ENCODE measurements at places on chromosomes 4 and X.

- peak; percentile 51 for DNase-seq
Observed at GRCh38 chr4:119025420-119025819, 110.2 kb upstream of the MYOZ2 start.

- no peak for DNase-seq
Observed at GRCh38 chr4:98919996-98920395, 8.9 kb downstream of the EIF4E start.

DNA sequence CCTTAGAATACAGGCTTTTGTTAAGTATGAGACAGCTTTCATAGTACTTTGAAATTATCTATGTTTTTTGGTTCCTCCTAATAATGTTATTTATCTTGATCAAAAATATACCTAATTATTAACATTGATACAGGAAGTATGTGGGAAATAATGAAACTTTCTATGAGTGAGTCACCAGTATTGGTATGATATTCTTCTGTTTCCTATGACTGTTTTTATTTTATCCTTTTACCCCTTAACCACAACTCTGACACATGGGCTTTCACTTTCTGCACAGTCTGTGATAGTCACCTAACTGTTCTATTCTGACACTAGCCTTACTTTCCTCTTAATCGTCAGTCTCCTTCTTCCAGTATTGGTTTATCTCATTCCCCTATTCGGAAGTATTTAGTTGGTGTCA, 4.7 kb downstream of the THAP9 start:
- peak; percentile 48 for DNase-seq

- DNase-seq: no peak
Observed at GRCh38 chrX:37371578-37371991, 22.4 kb downstream of the PRRG1 start.

DNA sequence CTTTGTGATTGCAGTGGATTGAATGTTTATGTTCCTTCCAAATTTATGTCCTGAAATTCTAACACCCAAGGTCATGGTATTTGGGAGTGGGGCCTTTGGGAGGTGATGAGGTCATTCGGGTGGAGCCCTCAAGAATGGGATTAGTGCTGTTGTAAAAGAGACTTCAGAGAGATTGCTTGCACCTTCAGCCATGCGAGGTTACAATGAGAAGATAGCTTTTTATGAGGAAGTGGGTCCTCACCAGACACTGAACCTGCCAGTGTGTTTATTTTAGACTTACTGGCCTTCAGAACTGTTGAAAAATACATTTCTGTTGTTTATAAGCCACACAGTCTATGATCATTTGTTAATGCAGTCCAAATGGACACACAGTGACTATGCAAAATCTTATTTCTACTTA, 161.0 kb upstream of the GPRIN3 start:
- DNase-seq: no peak

- no peak for DNase-seq
Observed at GRCh38 chr4:52704133-52704532, 45.0 kb upstream of the USP46 start.

DNA sequence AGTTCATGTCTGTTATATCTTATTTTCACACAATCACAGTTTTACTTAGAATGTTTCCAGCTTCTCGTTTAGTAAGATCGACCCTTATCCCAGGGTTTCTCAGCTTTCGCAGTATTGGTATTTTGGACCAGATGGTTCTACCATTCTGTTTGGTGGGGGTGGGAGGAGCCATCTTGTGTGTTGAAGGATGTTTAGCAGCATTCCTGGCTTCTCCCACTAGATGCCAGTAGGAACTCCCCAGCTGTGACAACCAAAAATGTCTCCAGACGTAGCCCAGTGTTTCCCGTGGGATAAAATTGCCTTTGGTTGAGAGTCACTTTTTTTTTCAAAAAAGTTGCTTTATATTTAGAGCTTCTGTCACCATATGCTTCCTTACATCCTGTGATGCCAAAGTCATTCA, 90.9 kb upstream of the TLR2 start:
- DNase-seq: no peak

DNA sequence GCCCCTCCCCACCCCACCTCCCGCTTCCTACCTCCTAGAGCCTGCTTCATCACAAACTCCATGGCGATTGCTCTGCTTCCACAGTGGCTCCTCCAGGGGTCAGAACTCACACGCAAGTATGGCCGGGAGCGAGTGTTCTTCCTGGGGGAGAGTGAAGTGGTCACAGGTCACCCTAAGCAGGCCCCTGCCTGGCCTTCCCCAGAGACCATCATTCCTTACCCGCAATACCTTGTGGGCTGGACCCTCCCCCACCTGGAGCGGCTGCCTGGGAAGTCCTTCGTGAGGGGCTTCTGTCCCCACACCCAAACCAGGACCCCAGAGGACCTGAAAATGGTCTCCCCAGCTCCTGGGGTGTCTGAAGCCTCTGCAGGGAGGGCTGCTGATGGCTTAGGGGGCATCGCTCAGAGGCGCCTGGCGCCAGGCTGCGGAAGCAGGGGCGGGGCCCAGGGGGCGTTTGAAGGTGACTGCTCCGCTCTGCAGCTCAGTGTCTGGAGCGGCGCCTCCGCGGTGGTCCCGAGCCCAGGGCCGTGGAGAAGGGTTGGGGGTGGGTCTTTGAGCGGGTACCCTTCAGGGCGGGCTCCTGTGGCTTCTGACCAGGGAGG, 1.4 kb downstream of the CPLX1 start:
- DNase-seq: no peak

DNA sequence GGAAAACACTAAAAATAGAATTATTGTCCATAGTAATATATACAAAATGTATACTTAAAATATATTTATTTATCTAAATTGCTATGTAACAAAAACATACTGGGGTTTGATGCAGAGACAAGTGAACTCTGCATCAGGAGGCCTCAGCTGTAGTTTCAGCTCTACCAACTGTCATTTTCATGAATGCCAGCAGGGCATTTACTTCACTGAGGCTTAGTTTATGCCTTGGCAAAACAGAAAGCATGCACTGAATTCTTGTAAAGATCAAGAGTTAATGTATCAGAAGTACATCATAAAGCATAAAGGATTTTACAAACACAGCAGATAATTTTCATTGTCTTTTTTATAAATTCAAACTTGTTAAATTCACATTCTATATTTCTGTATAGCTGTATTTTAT, 577.0 kb downstream of the C4orf33 start:
- no peak for DNase-seq

GRCh38 chrX:110055616-110056015, 52.7 kb downstream of the TMEM164 start:
- DNase-seq: peak; percentile 42

GRCh38 chrX:48472851-48473703, 2.9 kb upstream of the FTSJ1 start:
- DNase-seq: no peak

DNA sequence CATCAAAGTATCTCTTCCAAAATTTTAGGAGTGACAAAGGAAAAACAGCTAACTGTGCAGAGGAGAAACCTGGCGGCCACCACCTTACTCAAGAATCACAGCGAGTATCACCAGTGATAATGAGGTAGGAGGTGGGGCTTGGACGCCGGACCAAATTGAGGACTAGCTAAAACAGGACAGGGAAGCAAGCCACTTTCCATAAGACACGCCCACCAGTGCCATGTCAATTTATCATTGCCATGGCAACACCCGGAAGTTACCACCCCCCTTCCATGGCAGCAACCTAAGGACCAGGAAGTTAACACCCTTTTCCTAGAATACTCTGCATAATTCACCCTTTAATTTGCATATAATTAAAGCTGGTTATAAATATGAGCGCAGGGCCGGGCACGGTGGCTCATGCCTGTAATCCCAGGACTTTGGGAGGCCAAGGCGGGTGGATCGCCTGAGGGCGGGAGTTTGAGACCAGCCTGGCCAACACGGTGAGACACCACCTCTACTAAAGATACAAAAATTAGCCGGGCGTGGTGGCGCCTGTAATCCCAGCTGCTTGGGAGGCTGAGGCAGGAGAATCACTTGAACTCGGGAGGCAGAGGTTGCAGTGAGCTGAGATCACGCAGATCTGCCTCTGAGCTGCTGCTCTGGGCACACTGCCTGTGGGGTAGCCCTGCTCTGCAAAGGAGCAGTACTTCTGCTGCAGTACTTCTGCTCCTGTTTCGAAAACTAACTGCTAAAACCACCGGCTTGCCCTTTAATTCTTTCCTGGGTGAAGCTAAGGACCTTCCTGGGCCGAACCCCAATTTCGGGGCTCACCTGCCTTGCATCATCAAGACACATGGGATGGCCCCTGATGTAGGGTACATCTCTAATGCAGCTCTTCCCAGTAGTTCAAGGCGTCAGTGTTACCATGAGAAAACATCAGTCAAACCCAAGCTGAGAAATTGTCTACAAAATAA, 116.7 kb downstream of the HMX1 start:
- no peak for DNase-seq

DNA sequence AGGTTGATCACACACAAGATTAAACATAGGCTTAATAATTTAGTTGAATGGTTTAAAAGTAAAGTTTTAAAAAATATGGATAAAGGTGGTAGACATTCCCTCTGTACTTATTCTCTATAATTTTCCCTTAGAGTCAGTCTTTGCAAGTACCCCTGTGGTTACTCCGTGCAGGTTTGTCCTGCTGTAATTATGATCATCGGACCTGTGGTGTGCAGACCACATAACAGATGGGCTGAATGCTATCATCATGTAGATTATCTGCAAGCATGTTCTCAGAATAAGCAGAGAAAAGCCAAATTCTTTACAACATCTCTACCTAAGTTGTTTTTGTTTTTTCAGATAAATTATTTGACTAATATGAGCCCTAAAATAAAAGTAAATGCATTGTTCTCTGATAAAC, 146.8 kb downstream of the FSTL5 start:
- DNase-seq: no peak

DNA sequence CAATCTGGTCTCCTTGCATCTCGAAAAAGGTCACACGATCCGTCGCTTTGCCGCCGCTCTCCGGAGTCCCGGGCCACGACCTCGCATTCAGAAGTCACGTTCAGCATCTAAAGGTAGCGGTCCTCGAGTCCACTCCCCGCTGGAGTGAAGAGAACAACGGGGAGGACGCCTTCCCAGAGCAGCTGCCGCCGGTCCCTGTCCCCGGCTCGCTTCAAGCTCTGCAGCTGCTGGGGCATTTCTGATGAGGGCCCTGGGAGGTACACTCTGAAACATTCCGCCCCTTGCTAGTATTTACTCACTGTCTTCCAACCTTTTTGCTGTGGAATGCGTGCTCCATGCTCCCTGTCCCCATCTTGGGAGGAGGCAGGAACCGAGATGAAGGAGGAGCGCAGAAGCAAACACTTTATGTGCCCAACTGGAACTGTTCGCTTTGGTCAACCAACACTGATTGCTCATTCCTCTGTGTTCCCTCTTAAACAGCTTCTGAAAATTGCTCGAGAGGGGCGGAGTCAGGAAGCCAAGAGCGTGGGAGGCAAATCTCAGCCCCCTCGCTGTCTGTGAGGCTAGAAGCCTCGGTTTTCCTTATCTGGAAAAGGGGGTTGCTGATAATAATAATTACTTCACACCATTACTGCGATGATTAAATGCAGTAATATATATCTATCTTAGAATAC, 6.4 kb upstream of the VAMP7 start:
- no peak for DNase-seq

DNA sequence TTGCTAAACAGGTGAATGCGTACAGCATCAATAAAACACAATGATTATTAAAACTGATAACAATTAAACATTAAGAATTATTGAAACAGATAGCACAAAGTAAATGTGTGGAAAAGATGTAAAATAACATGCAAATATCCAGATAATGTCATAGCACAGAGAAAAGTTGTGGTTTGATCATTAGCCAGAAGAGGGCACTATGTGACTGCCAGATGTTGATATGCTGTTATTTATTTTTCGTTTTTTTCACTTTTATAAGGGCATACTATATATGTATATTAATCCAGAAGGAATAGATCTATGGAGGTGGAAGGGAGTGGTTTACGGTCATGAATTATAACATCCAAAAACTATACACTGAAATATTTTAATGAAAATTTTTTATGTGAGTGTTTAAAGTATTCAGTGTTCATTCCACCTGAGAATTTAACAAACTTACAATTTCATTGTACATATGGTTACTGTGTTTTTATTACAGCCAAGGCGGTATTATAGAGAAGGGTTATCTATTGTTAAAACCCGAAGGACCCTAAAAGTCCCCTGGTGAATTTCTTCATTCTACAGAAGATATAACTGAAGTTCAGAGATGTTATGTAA, 211.9 kb upstream of the UGT8 start:
- DNase-seq: peak; percentile 30

DNA sequence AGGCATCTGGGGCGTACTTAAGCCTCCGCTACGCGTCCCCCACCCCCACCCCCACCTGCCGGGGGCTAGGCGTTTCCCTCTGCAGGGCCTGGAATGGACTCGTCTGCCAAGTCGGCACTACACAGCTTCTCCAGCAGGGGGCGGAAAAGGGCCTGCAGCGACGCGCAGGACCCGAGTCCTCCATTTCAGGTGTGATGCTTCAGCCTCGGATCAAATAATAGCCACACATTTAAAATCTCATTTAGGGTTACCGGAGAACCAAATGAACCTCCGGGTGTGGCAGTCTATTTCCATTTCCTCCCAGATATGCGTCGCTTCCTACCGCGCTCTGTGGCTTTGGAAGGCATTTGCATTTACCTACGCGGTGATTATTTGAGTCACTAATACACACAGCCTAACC, 2.9 kb downstream of the PAK3 start:
- DNase-seq: peak; percentile 7

GRCh38 chrX:12843061-12843667, 23.7 kb upstream of the TLR7 start:
- DNase-seq: no peak

GRCh38 chrX:567891-568290, 62.7 kb upstream of the SHOX start:
- no peak for DNase-seq

- no peak for DNase-seq
Observed at GRCh38 chr4:184856277-184856609, 30.5 kb upstream of the ACSL1 start.

- DNase-seq: peak; percentile 15
Observed at GRCh38 chrX:13220916-13221315, 98.9 kb downstream of the ATXN3L start.

- no peak for DNase-seq
Observed at GRCh38 chrX:31523884-31524536, 452.2 kb upstream of the FTHL17 start.

DNA sequence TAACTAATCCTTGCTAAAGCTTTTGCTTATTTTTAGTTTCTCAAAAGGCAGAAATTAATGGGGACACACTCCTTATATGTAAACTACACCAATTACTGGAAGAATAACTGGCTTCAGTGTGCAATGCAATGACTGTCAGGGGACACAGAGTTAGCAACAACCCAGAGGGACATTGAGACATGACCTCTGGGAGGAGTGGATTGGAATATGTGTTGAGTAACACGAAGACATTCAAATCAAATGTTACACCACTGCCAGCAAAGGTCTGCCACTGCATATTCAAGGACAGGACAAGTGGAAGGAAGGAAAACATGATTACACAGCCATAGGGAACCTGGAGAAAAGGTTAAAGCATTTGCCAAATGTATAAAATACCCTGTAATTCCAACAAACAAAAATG, 240.1 kb upstream of the FSTL5 start:
- DNase-seq: no peak
